Activated CD4-positive, alpha-beta T cell treated with anti-CD3 and anti-CD28 coated beads for 4 hours (primary cell): ENCODE measurements at places on chromosomes 7 and 10.

GRCh38 chr7:110854651-110855050 is 236.3 kb upstream of the LRRN3 start:
- DNase-seq: no peak

GRCh38 chr10:114172776-114173602 is 1.0 kb downstream of the CCDC186 start:
- DNase-seq: no peak

GRCh38 chr10:17344206-17344605 is 110.2 kb downstream of the ST8SIA6 start:
- DNase-seq: no peak

GRCh38 chr10:104323085-104323484 is 15.2 kb downstream of the ITPRIP start:
- no peak for DNase-seq

GRCh38 chr10:132345345-132345744 is 13.4 kb downstream of the LRRC27 start:
- no peak for DNase-seq

GRCh38 chr7:43569424-43569823 is 13.5 kb upstream of the STK17A start:
- DNase-seq: no peak

DNA sequence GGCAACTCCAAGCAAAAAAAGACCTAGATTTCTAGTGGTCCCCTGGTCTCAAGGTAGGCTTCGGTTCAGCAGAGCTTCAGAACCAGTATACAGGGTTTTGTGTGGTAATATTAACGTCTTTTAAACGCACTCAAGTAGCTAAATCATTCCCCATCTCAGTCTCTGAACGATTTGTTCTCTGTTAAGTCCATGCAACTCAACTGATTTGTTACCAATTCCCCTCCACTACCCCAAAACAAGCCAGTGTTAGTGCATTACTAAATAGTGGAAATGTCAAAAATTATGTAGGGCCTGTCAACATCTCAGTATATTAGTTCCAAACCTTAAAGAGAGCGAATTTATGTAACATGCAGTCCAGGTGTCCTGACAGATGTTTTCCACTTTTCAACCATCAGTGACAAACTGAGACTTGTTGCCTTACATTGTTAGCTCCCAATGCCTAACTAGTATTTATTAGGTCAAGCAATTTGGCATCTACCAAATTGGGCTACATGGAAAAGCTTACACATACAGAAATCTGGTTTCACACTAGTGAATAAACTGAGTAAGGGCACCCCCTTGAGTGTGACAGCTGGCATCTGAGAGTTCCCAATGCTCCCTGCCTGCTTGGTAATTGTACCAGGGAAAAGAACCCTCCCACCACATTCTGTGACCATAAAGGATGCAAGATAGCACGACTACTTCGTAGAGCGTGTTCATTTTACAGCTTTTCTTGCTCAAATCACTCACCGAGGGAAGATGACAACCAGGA is 12.2 kb downstream of the HNRNPA2B1 start:
- no peak for DNase-seq

DNA sequence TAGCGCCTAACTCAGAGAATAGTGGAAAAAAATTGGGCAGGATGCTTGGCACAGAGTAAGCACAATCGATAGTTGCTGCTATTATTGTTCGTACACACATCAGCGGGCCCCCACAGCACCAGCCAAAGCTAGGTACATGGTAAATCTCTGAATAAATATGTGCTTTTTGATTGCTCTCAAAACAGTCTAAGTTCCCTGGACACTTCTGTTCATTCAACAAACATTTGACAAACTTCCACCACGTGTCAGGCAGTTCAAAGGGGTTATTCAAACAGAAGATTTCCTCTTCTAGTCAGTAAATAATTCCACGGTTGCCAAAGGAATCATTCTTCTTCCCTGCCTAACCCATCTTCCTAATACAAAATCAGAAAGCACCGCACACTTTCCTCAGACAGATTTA is 150.8 kb downstream of the DGKI start:
- DNase-seq: no peak

GRCh38 chr10:124062390-124062789 is 31.0 kb downstream of the CHST15 start:
- DNase-seq: no peak
